ELR (cell line): ENCODE measurements at places on chromosomes 5 and 9.

GRCh38 chr5:99005506-99005905 lies 76.7 kb upstream of the CHD1 start:
- no peak for DNase-seq

GRCh38 chr5:126438267-126438666 lies 15.1 kb downstream of the GRAMD2B start:
- DNase-seq = no peak

GRCh38 chr5:81424728-81425127 lies 30.8 kb upstream of the ACOT12 start:
- peak; percentile 14 for DNase-seq

GRCh38 chr9:25936031-25936430 lies 257.8 kb upstream of the TUSC1 start:
- DNase-seq = no peak

- DNase-seq = no peak
Measured at GRCh38 chr5:142810081-142810480, 39.9 kb downstream of the ARHGAP26 start.
